NCI-H1092 treated with DMSO at 0.1 percent for 48 hours (cell line): ENCODE measurements at places on chromosomes 12 and 14.

- no peak for DNase-seq
Measured at GRCh38 chr14:66850258-66850888, 338.9 kb upstream of the GARIN2 start.

GRCh38 chr12:124295431-124296058, 652 bp downstream of the RFLNA start:
- DNase-seq = no peak

- no peak for DNase-seq
Measured at GRCh38 chr12:82651489-82651888, 35.2 kb upstream of the TMTC2 start.

DNA sequence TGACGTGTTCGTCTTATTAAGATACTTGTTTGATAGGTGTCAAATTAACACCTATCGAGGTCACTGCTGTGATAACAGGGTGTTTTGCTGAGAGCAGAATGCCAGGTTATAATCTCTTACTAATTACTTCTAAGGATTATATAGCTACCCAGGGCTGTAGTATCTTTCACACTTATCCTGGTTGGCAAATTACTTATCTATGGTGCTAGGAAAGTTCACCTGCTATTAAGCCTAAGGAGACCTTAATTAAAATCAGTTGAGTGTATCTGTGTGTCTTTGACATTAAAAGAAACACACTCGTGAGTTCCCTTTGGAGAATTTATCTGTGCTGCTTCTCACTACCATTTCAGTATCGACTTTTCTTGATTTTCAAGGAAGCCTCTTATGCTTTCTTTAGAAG, 301.6 kb upstream of the SLC16A7 start:
- DNase-seq = no peak

DNA sequence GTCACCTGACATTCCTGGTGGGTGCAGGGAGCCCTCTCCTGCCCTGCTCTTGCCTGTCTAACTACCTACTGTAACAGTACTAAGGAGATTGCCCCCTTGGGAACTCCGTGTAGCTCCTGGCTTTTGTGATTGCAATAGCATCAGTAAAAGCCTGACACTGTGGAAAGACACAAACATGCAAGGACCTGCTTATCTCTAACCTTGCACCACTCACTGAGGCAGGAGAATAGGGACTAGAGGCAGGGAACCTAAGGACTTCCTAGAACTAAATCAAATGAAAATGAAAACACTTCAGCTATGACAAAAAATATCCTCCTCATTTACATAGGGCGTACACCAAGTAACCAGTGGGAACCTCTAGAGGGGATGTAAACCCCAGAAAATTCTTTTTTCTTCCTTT, 28.5 kb downstream of the TUBA1A start:
- DNase-seq = no peak

DNA sequence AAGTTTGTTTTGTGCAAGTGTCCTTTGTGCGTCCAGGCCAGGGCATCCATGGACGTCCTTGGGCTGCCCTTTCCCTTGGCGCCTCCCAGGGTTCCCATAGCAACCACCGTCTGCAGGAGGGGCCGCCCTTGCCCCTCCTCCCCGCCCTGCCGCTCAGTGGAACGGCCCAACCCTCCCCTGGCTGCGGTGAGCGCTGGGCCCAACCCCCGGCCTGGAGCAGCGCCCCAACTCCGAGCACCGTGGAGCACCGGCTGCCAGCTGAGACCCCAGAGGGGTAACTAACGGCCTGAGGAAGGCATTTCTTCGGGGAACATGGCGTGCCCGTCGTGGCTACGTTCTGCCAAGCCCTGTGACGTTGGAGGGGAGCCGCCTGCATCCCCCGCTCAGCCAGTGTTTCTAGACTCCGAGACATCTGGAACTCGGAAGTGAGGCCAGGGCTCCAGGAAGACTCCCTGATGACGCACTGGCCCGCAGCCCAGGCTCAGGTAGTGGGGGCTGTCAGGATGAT, 5.3 kb upstream of the ACACB start:
- no peak for DNase-seq

DNA sequence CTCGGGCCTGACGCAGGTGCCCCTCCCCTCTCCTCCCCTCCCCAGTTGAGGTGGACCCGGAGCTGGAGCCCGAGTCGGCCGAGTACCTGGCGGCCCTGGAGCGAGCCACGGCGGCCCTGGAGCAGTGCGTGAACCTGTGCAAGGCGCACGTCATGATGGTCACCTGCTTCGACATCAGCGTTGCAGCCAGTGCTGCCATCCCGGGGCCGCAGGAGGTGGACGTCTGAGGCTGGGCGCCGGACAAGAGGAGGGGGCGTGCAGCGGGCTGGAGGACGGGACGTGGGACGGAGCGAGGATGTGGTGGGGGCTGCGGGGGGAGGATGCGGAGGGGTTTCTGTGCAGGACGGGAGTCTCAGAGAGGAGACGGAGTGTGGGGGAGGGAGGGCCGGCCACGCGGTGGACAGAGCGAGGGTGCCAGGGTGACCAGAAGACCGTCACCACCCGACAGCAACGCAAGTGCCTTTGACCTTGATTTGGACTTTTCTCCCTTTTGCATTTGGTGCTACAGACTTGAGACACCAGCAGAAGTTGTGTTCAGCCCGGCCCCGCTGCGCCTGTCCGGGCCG, 41.3 kb downstream of the KIF26A start:
- DNase-seq = no peak

- DNase-seq = no peak
Measured at GRCh38 chr14:37013078-37013477, 159.3 kb downstream of the SLC25A21 start.

DNA sequence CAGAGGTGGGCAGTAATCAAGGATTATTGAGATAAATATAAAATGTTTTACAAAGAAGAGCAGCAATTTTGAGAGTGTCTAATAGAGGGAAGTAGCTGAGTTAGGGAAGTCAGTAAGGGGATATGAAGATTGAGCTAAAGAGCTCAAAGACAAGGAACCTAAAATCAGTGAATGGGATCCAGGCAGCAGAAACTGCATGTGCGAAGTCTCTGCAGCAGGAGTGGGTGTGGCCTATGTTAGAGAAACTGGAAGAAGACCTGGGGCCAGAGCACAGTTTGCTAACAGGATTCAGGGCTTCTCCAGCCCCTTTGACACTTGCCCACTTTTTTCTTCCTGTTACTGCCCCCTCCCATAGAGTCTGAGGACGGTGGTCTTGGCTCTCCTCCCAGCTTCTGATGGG, 36.3 kb upstream of the PLXNC1 start:
- no peak for DNase-seq

- DNase-seq = no peak
Measured at GRCh38 chr14:42633504-42634095, 1026.9 kb downstream of the LRFN5 start.

- DNase-seq = no peak
Measured at GRCh38 chr12:126847005-126847629, 1419.9 kb upstream of the TMEM132C start.

- no peak for DNase-seq
Measured at GRCh38 chr12:56267443-56268071, 815 bp downstream of the COQ10A start.

- no peak for DNase-seq
Measured at GRCh38 chr12:54213079-54213478, 24.3 kb upstream of the SMUG1 start.

DNA sequence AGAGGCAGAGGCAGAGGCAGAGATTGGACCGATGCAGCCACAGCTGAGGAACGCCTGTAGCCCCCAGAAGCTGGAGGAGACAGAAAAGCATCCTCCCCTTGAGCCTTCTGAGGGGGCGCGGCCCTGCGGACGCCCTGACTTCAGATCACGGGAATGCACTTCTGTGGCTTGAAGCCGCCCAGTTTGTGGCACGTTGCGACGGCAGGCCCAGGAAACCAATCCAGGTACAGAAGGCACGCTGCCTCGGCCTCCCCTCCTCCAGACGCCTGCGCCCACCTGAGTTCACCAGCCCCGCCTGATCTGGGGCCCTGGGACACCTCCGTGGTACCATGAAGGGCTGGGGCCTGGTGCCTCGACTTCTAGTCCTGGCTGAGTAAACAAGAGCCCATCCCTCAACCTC, 82.0 kb downstream of the NCOR2 start:
- no peak for DNase-seq

DNA sequence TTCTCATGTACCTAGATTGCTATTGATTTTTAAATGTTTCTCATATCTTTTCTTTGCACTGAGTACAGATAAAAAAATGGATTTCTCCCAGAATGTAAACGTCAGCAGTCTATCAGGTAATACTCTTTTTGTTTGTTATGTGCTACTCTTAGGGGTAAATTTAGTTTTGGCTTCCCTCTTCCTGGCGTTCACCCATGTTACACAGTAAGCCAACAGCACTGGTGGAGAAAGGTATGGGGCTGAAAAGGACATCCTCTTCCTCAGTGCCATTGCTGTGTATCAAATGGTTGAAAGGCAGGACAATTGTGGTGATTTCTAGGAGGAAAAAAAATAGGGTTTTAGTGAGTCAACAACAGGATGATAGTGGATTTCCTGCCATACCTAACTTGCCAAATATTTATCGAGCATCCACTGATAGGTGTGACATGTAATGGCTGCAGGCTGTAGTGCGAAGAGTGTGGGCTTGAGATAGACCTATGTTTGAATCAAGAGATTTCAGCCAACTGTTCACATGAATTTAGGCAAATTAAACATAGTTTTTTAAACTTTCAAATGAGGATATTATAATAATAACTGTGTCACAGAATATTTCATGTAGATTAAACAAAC, 7.5 kb downstream of the KLRF2 start:
- no peak for DNase-seq

GRCh38 chr12:17110316-17110715, 504.4 kb upstream of the LMO3 start:
- no peak for DNase-seq

- DNase-seq = no peak
Measured at GRCh38 chr14:53032161-53032803, 81.4 kb upstream of the FERMT2 start.

DNA sequence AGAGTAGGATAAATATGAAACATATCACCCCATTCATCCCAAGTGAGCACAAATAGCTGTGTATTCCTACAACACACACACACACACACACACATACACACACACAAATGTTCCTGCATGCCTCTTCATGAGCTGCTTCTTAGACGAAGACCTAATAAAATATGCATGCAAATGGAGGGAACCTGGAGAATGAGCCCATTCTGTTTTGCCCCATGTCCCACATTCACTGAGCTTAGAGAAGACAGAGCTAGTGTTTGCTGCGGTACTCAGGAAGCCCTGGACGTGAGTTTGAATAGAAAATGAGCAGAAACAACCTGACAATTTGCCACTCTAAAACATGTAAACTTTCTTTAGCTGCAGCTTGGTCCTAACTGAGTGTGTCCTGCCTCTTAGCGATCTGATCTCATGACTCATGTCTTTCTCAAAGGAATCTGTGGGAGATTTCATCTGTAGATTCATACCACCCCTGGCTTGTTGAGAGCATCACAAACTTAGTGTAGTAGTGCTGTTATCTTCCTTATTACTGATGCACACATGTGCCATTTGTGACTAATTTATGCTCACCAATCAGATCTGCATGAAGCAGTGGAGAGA, 86.8 kb downstream of the ITPR2 start:
- DNase-seq = no peak

GRCh38 chr12:66653796-66654195, 25.1 kb downstream of the GRIP1 start:
- no peak for DNase-seq

DNA sequence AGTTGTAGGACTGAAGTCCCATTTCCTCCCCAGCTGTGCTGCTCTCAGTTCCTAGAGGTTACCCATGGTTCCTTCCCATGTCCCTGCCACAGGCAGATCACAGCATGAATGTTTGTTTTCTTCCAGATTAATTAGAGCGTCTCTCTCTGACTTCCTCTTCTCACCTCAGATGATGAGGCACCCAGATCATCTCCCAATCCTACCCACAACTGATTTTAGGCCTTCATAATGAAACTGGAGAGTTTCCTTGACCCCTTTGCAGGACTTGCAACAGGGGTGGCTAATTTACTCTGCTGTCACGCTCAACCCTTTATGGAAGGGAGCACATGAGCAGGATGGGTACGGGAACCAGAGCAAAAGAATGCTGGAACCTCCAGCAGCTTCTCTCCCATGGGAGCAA, 32.1 kb upstream of the TXNRD1 start:
- no peak for DNase-seq

- no peak for DNase-seq
Measured at GRCh38 chr12:120048263-120048662, 59.2 kb downstream of the BICDL1 start.

- no peak for DNase-seq
Measured at GRCh38 chr14:71060825-71061455, 153.7 kb downstream of the PCNX1 start.

DNA sequence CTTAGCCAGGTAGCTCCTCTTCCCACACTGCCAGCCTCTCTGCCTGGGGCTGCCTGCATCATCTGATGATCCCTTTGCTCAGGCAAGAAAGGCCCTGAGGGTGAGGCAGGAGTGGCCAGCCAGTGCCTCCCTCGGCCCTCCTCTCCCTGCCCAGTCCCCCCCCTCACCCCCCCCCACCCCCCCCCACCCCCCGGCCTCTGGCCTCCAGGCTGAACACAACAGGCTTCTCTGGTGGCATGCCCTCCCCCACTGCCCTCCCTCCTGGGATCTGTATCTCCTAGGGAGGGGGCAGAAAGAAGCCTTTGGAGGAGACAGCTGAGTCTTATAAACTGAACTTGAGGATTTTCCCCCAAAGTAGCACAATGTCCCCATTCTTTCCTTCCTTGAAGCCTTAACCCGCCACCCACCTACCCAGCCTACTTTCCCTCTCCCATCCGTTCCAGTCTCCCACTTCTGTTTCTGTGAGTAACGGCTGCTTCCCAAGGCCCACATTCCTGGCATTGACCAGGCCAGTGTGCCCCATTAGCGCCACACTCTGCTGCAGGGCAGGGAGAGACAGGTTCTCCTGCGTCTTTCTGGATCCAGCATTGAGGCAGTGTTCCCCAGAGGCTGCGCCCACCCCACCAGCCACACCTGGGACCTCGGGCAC, 82.1 kb downstream of the B4GALNT3 start:
- DNase-seq = no peak

DNA sequence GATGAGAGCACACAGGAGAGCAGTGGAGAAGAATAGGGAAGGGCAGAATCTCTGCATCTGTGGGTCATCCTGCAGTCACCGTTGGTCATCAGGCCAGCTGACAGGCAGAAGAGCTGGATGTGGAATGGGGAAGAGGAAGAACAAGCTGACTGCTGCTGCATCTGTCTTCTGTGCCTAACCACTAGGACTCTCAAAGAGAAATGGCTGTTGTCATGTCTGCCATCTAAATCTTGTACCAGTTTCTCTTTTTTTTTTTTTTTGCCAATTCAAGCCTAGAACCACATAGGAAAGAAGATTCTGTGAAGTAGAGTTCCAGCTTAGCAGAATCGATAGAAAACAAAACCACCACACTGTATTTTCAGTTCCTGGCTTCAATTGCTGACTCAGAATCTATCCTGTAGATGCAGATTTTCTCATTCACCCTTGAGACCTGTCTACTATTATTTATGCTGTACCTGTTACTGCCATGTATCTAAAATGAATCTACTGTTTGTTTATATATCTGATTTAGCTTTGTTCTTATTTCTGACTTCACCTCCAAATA, 421.9 kb upstream of the PRICKLE1 start:
- no peak for DNase-seq

- DNase-seq = no peak
Measured at GRCh38 chr14:68897559-68898155, 81.4 kb downstream of the ACTN1 start.

GRCh38 chr12:78386871-78387270, 477.7 kb upstream of the SYT1 start:
- DNase-seq = no peak
